Left renal pelvis (tissue), 4 donors: ENCODE measurements at places on chromosomes 5 and 9.

DNA sequence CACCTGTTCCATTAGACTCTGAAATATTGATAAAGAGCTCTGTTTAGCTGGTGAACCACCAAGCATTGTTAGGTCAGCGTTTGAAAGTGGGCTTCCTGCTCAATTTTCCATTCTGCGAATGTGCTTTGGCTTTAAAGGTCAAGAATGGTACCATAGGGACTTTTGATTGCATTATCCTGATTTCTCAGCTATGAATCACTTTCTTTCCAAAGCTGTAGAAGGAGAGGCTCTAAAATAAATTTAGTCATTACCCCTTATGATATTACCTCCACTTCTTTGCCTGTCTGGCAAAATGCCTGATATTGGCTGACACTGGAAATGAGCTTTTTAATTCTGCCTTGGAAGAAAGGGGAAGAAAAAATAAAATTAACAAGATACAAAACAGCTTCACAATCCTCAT, 237.2 kb upstream of the CTNND2 start:
- no peak for DNase-seq

GRCh38 chr5:113213551-113214425, 221.0 kb downstream of the TSSK1B start:
- DNase-seq, result no peak

DNA sequence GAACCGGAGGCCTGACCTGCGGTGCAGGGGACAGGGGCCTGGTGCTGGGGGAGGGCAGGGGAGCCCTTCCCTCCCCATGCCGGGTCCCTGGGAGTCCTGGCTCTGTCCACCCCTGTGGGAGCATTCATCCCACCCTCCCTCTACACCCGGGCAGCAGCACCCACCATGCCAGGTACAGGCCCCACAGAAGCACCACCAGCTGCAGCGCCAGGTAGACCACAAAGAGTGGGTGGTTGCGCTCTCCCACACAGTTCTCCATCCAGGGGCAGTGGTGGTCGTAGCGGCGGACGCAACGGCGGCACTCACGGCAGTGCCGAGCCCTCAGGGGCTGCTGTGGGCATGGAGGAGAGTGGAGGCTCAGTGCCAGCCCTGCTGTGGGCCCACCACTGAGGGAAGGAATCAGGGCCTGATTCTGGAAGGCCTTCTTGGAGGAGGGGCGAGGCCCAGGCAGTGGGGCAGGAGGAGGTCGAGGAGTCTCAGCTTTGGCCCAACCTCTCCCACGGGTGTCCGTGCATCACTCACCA, 2.4 kb downstream of the ZDHHC12 start:
- no peak for DNase-seq

- no peak for DNase-seq
Observed at GRCh38 chr9:90420768-90421513, 221.7 kb downstream of the DIRAS2 start.

DNA sequence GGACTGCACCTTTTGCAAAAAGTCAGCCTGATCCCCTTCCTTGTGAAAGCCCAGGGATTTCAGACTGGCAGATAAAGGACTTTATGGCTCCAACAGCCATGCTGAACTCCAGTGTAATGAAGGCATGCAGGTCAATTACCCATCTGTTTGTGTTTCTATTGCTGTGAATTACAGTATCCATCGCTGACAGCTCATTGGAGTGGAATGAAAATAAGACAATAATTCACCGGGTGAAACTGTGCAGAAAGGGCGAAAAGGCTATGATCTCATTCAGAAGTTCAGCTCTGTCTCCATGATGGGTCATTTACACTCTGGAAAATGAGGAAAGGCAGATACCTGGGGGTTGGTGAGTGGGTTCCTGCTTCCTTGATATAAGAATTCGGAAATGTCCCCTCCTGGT, 148.0 kb downstream of the BRINP1 start:
- DNase-seq, result no peak
